ENCODE measurements at places on chromosomes 3 and 15.

DNA sequence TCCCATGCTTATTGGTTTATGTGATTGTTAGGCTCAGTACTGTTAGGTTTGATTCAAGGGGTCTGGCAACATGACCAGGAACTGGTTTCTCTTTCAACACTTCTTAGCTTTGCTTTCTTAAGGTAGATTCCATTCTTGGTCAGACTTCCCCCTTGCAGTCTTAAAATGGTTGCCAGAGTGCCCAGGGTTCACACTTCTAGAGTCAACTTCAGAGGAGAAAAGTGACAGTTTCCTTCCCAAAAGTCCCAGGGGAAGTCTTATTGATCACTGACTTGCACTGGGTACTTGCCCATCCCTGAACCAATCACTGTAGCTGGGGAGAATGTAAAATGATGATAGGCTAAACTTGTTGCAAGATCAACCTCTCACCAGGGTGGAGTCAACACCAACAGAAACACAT is 14.1 kb downstream of the MGLL start:
- no peak for DNase-seq

DNA sequence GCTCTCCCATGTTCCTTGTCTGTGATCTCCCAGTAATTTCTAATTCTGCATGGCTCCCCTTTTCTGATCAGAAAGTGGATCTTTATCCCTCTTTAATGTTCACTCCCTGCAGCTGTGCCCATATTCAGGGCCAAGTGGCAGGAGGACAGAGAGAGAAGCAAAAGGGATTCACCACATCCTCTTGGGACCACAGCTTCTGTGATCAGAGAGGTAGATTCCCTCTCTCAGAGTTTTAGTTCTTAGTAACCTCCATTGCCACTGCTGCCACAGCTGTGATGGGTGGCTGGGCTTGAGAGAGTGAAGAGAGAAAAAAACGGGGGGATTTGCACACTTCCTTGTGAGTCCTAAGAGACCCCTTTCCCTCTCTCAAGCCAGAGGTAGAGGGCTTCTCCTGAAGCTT is 49.2 kb downstream of the GLCE start:
- DNase-seq: no peak

DNA sequence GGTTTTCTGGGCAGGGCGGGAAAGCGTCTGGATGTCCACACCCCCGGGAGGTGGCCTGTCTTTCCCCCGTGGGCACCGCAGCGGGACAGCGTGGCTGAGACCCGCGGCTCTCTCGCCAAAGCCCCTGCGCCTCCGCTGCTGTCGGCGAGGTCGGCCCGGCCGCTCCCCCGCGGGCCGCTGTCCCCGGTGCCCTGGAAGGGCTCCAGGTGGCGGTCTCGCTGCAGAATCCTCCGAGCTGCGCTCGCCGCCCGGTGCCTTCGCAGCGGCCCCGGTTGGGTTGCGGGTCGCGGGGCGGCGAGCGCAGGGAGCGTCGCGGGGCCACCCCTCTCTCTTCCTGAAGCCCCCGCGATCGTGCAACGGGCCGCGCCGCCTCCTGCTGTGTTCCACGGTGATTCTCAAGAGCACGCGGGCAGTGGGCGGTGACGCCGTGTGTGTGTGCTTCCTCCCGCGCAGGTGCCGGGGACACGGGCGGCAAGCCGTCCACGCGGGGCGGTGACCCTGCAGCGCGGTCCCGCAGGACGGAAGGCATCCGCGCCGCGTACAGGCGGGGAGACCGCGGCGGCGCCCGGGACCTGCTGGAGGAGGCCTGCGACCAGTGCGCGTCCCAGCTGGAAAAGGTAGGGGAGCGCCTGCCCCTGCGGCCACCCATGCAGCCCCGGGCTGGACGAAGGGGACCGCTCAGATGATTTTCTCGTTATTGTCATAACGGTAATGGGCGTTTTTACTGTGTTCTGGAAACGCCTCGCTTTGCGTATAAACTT is 54.4 kb downstream of the LRRK1 start:
- DNase-seq: no peak

- no peak for DNase-seq
Measured at GRCh38 chr3:183911087-183911486, 26.4 kb upstream of the PARL start.

GRCh38 chr3:191235331-191236314 is 36.6 kb downstream of the OSTN start:
- no peak for DNase-seq

GRCh38 chr15:72231066-72231832 is at the start of gene PKM:
Gene PKM, minus strand, starts transcription at chr15:72231190. Its CDS starts 12,093 bp downstream, at chr15:72219097.
- DNase-seq: peak; percentile 86

DNA sequence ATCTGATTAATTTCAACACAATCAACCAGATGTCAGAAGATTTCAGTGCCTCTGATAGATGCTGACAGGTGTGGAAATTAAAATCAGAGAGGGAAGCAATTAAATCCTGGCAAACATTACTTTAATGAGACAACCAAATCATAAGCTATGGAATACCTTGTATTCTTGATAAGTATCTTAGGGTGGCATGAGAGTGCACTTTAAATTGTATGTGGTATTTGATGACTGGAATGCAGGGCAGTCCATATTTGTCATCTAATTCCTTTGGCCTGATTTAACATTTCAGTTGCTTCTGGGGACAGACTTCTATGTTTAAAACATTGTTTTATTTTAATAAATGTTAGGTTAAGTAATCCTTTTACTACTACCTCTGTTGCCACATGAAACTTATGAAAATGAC is 184.1 kb downstream of the LPP start:
- DNase-seq: no peak

DNA sequence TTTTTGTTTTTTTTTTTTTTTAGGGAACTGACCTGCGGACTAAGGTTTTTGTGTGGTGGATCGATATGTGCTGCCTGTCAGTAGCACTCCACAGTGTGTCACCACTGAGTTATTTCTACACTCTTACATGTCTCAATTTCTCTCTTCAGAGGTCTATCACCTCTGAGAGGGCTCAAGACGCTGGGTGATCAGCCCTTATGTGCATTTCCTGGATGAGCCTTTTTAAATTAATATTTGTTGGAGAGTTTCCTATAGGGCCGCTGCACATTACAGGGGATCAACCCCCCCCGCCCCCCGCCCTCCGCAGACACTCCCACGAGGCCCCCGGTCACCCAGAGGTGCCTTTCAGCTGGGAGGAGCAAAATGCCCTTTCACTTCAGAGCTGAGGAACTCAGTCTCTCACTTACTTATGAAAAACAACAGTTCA is 34.5 kb upstream of the AP4E1 start:
- DNase-seq: no peak

GRCh38 chr15:74127255-74127953 is 3.0 kb upstream of the ISLR2 start:
- peak; percentile 79 for DNase-seq

- no peak for DNase-seq
Measured at GRCh38 chr15:62975515-62975914, 67.0 kb upstream of the TPM1 start.

DNA sequence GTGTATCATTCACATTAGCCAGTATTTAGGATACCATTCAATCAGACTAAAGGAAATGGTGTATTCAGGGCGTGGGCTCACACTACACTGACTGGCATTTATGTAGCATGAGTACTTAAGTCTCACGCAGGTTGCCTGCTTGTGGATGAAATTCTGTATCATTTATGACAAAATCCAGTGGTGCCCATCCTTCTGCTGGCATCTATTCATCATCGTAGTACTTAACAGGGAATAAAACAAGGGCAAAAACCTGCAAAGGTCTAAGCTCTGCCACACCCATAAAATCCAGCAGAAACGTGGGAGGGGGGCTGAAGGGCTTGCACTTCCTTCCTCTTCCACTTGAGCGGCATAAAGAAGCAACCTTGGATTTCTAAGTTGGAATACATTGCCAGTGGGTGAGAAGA is 2.7 kb downstream of the GAP43 start:
- DNase-seq: no peak
